Effector CD4-positive, alpha-beta T cell (primary cell): ENCODE measurements at places on chromosomes 5 and 9.

DNA sequence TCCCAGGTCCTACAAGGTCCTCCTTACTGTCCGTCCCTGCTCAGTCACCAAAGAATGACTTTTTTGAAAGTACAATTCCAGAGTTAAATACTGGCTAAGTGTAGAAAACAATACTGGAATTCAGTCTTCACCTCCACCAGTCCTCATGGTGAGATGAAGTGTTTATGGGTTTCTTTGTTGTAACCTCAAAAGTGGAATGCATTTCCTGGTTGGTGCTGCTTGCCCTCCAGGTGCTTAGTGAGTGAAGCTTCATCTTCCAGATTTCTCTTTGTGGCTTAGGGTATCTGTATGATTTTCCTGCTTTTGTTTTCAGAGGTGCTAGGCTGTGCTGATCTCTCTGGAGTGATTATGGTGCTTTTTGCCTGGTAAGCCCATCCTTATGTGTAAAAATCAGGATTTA lies 49.4 kb upstream of the DHFR start:
- DNase-seq: no peak

GRCh38 chr9:133031496-133031911 lies 707 bp downstream of the GTF3C5 start:
- DNase-seq: no peak

- DNase-seq: no peak
Measured at GRCh38 chr9:124760719-124761118, 10.4 kb downstream of the NR6A1 start.

GRCh38 chr9:22068369-22068768 lies 59.3 kb upstream of the CDKN2B start:
- no peak for DNase-seq

- no peak for DNase-seq
Measured at GRCh38 chr5:56737002-56737621, 78.2 kb upstream of the MAP3K1 start.

GRCh38 chr9:98054376-98054951 lies 2.1 kb upstream of the NANS start:
- no peak for DNase-seq

DNA sequence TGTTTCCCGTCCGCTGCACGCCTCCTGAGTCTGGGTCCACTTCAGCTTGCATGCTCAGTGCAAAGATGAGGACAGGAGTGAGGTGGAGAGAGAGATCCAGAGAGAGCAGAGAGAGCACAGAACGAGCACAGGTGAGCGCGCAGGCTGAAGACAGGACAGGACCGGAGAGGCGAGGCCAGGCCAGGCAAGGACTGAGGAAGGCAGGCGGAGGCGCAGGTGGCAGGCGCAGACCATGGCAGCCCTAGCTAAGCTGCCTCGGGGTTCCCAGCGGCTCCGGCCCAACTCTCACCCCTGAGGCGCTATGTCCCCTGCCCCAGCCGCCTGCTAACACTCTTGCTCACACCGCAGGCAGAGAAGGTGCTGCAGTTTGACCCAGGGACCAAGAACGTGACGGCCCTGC lies 9.7 kb downstream of the GRIN1 start:
- no peak for DNase-seq

- DNase-seq: no peak
Measured at GRCh38 chr5:80568251-80568650, 1.8 kb downstream of the ANKRD34B start.

- no peak for DNase-seq
Measured at GRCh38 chr9:1939926-1940368, 75.2 kb upstream of the SMARCA2 start.

DNA sequence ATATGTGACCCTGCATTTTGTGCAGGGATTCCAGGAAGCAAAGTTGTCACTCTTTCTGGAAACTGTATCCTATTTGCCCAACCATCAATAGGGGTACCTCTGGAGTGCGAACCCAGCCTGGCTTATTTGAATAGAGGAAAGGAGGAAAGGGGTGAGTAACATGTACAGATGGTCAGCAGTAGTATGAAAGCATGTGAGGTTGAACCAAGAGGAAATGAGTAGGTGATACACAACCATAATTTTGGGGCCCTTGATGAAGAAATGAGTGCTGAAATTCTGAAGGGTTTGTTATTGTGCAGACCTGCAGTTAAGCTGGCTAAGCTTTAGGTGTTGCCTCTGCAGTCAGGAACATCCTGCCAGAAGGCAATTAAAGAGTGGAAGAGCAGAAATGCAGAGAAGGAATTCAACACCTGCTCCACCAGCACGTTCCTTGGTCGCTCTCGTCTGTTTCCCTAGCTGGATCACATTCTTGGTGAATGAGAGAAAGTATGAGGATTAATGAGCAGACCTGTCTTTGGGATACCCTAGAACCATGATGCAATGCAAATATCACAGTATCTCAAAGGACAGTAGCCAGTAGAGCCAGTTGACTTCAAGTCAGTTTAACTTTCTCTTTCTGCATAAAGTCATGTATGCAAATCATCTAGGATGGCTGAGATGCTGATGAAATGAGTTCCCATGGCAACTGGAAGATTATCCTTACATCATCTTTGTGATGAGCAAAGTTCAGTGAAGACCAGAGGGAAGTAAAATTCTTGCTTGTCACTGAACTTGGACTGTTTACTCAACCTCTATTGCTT lies 13.2 kb upstream of the IL12B start:
- no peak for DNase-seq

DNA sequence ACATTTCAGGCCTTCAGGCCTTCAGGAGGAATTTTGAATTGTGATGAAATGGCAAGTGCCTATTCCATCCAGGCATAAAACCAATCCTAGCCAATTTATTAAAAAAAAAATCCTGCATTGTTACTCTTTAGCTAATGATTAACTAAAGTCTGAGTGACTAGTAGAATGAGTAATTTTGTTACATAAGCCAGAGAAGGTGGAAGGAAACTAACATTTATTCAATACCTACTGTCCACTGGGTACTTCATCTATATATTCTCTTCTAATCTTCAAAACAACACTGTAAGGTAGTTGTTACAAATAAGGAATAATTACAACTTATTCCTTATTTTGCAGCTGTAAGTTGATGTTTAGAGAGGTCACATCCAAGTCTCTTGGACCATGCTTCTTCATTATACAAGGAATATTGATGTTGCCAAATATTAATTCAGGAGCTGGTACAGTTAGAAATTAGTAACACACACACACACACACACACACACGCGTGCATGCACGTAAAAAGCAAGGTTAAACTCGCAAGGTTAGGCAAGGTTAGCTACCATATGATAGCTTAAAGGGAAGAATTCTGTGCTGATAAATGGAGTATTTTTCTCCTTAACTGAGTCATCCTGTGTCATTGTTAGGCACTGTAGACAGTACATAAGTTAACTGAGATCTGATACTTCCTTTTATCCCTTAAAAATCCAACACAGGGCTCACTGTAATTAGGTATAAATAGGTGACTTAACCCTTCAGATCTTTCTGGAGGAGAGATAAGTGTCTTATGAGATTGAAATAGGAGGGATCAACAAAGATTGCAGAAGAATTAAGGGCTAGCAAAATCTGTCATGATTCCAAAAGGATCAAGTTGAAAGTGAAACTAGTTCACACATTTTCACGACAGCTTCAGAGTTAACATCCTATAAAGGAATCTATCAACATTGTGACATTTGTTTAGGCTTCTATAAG lies 596.9 kb downstream of the PDE4D start:
- DNase-seq: no peak

- DNase-seq: no peak
Measured at GRCh38 chr5:113067635-113068344, 91.2 kb downstream of the DCP2 start.

- no peak for DNase-seq
Measured at GRCh38 chr5:7816535-7816901, 34.4 kb downstream of the CFAP90 start.

DNA sequence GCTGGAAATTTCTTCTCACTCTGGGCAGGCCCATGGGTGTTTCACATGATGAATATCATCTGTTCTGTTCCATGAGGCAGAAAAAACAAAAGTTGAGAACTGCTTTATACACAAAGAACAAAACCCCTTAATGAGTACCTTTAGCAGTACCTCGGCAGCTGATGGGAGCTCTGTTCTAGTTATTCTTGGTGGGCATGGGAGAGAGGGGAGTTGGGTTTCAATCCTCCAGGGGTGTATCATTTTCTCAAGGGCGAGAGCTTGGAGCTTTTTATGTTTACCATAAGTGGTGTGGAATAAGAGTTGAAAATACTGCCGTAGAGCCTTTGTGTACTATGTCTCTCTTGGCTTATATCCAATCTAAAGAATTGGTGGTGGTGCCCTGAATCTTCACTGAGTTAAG lies 103.3 kb upstream of the ZNF608 start:
- DNase-seq: no peak

- DNase-seq: no peak
Measured at GRCh38 chr5:77994943-77995342, 218.8 kb upstream of the TBCA start.

- no peak for DNase-seq
Measured at GRCh38 chr9:99713838-99714306, 107.8 kb upstream of the NR4A3 start.

DNA sequence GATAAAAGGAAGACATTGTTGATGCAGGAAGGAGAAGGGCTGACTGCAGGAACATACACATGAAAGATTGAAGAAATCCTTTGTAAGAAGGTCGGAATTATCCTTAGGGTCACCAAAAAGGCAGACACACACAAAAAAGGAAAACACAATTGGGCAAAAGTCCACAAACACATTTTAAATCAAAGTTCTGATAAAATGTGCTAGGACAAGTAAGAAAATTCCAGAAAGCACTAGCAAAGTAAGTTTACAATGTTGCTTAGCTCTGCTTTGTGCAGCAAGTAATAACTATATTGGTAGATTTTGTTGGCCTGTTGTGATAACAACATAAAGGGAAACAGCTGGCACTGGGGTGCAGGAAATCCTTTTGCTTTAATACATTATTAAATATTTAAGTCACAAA lies 99.8 kb upstream of the VCAN start:
- no peak for DNase-seq

GRCh38 chr5:107820429-107820828 lies 149.7 kb upstream of the EFNA5 start:
- DNase-seq: no peak

- DNase-seq: no peak
Measured at GRCh38 chr5:151921916-151922315, 2.7 kb downstream of the GLRA1 start.

GRCh38 chr5:87139795-87140194 lies 127.9 kb upstream of the RASA1 start:
- DNase-seq: no peak

GRCh38 chr9:114003351-114003750 lies 74.7 kb downstream of the AMBP start:
- no peak for DNase-seq

- no peak for DNase-seq
Measured at GRCh38 chr9:125646217-125646616, 60.8 kb downstream of the MAPKAP1 start.

- DNase-seq: no peak
Measured at GRCh38 chr5:117143406-117143805, 568.8 kb upstream of the SEMA6A start.

DNA sequence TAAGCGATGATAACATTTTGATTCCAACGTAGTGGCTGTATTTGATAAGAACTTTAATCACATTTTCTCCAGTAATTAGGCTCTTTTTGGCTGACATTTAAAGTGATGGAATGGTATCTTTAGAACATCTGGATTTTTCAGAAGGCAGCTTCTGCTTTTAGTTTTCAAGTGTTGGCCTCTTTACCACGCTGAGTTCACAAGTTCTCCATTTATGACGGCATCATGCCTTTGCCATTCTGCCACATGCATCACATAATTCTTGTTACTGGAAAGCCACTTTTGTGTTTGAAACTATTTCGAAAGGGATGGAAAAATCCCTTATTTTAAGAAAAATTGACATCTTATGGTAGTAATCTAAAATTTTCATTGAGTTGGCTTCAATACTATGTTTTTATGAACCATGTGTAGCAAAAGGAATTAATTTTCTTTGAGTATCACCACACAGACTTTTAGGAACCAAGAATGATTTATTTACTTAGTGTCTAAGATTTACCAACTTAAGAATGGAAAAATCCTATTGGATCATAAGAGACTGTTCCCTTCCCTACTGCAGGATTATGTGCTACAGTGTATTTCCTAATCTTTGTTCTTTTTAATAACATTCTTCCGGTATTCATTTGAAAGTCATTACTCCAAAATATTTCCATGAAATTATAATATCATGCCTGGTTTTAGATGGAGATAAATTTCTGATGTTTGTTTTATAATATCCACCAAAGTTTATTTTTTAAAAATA lies 344.2 kb downstream of the ADGRV1 start:
- no peak for DNase-seq

DNA sequence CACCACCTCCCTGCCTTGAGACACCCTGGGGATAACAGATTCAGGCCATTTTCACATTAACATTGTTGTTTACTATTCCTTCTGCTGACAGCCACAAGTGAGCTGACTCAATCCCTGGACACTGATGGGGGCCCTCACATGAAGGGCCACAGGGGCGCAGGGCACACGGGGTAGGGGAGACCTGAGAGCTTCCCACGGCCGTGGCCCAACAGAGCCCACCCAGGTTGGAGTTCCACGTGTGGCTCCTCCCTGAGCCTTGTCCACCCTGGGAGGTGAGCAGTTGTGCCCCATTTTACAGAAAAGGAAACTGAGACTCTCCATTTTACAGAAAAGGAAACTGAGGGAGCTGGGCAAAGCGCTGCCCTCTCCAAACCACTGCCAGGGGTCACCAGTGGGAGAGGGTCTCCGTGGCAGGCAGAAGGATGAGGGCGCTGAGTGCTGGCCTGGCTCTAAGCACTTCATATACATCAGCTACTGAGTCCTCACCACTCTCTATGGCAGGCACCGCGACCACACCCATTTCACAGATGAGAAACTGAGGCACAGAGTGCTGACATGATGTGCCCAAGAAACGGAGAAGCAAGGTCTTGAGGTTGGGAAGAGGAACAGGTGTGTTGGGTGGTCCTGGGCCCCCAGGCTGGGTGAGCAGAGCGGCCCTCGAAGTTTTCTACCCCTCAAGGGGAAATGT lies 2.3 kb downstream of the NINJ1 start:
- DNase-seq: no peak

- no peak for DNase-seq
Measured at GRCh38 chr9:30235564-30235963, 2148.9 kb upstream of the ACO1 start.

- no peak for DNase-seq
Measured at GRCh38 chr5:116738615-116739261, 164.1 kb upstream of the SEMA6A start.

- no peak for DNase-seq
Measured at GRCh38 chr9:121833061-121833460, 181.6 kb downstream of the DAB2IP start.

- no peak for DNase-seq
Measured at GRCh38 chr5:38870595-38870994, 24.8 kb downstream of the OSMR start.
